Mesenchymal stem cell (in vitro differentiated cells and primary cell): ENCODE measurements at places on chromosomes 7 and 10.

DNA sequence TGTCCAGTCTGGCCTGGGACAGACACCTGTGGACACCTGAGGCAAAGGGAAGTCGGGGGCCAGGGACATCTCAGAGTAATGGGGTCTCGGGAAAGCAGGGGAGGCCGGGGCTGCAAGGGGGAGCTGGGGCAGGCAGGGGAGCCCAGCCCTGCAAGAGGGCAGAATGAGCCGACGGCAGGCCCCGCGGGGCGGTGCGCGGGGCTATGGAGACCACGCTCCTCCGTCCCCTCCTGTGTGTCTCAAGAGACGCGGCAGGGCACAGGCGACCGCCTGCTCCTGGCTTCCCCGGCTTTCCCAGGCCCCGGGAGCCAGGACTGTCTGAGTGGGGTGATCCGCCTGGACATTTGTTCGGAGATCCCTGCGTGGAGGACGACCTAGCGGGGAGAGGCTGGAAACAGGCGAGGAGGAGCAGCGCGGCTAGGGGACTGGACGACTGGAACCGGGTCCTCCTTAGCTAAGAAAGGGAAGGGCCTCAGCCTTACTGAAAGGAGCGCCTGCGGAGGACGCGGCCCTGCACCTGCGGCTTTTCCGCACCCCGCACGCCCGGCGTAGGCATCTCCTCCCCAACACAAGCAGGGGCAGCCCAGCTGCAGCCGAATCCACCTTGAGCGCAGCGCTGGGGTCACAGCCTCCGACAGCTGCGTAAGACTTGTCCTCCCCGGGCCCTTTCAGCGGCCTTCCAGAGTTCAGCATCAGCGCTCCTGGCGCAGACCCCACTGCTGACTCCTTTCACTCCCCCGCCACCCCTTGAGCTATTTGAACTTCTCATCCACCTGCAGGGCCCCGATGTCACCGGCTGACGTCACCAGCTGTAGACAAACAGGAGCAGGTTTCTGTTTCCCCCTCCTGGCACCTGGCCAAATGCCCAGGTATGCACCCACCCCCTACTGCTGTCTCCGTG, 176.4 kb downstream of the ZNF248 start:
- DNase-seq, result no peak

GRCh38 chr7:80463272-80463920, 48.5 kb downstream of the GNAT3 start:
- DNase-seq, result peak; percentile 27

GRCh38 chr10:16856567-16856966, 39.3 kb upstream of the RSU1 start:
- DNase-seq, result peak; percentile 63

- no peak for DNase-seq
Observed at GRCh38 chr7:120353171-120353570, 80.2 kb downstream of the KCND2 start.

GRCh38 chr10:6388261-6388893, 185.6 kb downstream of the PFKFB3 start:
- no peak for DNase-seq

GRCh38 chr7:10483671-10484070, 490.0 kb upstream of the PHF14 start:
- DNase-seq, result peak; percentile 7

GRCh38 chr7:82057476-82057875, 287.6 kb upstream of the HGF start:
- DNase-seq, result no peak

DNA sequence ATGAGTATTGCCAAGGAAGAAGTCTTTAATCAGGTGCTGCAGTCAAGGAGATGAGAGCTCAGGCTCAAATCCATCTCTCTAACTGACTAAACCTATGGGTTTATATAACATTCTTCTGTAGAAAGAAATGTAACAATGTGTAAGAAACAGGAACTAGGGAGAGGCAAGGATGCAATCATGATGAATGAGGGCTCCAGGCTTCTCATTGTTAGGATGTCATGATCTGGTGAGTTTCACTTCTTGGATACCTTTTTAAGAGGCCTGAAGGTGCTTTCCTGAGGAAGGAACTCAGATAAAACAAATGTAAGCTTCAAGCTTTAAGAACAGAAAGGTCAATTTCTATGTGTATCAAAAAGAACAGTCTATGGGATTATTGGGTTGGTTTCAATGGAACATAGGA, 30.8 kb upstream of the SCIN start:
- no peak for DNase-seq

DNA sequence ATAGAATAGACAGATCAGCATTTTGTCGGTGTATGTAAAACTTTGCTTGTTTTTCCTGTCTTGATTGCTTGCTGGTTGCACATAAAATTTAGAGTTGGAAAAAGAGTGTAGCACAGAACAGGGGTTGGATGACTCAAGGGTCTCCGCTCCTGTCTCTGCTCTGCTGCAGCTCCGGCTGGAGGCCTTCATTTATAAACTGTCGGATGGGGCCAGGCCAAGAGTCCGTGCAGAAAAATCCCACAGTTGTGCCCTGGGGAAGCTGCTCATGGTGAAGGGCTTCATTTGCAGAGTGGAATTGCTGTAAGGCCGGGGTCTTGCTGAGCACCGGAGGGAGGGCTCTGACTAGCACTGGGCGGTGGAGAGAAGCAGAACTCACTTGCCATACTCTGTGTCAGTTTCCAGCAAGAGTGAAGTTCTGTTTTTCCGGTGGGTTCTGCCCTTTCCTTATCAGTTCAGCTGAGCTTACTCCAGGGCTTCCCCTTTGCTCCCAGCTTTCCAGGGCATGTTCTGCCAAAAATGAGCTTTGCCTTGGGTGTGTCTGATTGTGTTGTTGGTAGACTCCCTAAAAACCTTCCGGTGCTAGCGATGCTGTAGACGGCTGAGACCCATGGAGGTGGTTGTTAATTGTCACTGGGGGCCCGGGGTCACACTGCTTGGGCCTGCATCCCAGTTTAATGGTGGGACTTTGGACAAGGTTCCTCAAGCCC, 67.2 kb downstream of the CAMK1D start:
- DNase-seq, result peak; percentile 47

- no peak for DNase-seq
Observed at GRCh38 chr7:105707967-105708762, 126.9 kb upstream of the EFCAB10 start.

DNA sequence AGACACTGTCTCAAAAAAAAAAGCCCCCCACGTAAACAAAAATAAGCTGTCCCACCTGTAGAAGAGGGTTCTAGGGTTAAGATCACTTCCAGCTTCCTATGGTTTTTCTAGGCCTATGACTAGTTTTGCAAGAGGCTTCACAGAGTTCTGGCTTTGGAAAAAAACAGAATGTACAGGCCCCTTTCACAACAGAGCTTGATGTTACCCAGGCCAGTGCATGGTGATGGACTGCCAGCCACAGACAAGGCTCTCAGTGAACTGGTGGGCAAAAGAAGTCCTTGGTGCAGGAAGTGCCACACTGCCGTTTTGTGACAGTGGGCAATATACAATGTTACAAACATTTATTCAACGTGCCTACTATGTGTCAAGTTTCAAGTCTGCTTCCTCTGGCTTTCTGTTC, 18.3 kb upstream of the EFCAB10 start:
- no peak for DNase-seq

DNA sequence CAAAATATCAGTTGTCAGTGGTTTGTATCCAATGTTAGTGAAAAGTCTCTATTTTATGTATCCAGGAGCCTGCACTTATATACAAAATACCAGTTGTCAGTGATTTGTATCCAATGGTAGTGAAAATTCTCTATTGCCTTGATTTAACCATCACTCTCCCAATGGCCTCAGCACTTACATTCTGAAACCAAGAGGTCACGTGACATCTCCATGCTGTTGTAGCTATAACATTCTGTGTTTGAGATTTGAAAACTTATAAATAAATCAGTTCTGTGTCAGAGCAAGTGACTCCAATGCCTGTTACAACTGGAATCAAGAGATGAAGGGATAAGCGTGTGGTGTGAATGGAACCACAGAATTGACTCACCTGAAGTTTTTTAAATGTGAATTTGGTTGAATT, 30.6 kb upstream of the GATA3 start:
- no peak for DNase-seq

DNA sequence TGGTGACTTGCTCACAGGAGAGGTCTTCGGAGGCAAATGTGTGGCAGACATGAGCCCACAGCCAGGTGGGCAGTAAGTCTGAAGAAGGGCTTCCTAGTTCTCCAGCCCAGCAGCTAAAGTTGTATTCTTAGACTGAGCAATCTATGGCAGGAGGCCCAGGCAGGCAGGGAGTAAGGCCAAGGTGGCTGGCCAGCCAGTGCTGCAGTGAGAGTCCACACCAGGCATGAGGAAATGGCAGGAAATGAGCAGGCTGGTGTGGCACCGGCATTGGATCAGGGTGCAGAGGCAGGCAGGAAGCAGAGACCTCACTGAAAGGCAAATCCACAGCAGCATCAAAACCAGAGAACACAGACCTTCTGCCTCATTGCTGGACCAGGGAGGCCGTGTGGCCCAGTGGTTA, 84.6 kb upstream of the PDE1C start:
- no peak for DNase-seq

DNA sequence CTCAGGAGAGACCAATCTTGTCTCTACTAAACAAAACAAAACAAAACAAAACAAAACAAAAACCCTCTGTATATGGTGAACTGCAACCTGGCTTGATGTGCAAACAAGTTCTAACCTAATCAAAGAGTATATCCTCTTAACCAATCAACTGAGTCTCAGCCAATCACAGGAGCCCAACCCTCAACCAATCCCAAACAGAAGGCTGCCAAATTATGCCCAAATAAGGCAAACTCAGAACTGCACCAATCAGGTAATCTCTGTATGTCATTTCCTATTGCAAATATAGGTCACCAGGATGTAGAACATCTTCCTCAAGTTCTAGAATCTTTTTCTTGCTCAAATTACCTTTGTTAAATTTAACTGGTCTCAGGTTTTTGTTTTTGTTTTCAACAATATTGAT, 5.2 kb downstream of the FAM133B start:
- DNase-seq, result no peak

DNA sequence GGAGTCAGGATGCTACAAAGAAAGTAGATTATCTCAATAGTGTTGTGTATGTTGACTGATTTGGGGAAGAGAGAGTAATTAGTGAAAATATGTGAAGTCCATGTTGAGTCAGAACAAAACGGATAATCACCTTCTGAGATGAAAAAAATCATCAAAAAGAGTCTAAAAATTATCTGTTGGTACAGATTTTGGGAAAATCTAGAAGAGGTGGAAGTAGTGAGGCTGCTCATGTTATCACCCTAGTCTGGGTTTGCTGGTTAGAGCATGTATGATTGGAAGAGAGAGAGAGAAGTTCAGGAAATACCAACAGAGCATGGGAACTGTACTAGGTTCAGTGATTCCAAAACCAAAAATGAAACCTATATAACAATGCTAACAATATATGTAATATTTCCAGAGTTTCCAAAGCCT, 12.3 kb downstream of the RPA3 start:
- no peak for DNase-seq

- no peak for DNase-seq
Observed at GRCh38 chr10:52762088-52762487, 10.5 kb downstream of the MBL2 start.

DNA sequence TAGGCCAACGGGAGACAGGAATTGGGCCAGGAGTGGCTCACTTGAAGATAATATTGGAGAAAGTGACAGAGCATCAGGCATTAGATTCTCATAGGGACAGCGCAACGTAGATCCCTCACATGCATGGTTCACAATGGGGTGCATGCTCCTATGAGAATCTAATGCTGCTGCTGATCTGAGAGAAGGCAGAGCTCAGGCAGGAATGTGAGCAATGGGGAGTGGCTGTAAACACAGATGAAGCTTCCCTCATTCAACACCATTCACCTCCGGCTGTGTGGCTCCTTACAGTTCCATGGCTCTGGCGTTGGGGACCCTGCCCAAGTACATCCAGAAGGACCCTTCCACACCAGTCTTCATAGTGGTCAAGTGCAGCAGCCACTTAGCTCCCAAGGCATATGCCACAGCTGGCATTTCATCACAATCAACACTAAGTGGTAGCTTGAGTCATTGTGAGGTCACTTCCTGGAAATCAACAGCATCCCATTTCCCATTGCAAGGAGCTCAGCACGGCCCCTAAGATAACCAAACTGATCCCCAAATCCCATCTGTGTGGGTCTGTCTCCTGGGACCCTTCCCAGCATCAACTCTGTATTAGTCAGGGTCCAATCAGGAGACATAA, 174.5 kb downstream of the TPST1 start:
- DNase-seq, result peak; percentile 77

GRCh38 chr10:81708929-81709328, 166.1 kb upstream of the NRG3 start:
- DNase-seq, result no peak

- DNase-seq, result no peak
Observed at GRCh38 chr7:111535142-111535870, 27.0 kb downstream of the IMMP2L start.

GRCh38 chr7:98199131-98199530, 12.1 kb upstream of the BHLHA15 start:
- peak; percentile 11 for DNase-seq

DNA sequence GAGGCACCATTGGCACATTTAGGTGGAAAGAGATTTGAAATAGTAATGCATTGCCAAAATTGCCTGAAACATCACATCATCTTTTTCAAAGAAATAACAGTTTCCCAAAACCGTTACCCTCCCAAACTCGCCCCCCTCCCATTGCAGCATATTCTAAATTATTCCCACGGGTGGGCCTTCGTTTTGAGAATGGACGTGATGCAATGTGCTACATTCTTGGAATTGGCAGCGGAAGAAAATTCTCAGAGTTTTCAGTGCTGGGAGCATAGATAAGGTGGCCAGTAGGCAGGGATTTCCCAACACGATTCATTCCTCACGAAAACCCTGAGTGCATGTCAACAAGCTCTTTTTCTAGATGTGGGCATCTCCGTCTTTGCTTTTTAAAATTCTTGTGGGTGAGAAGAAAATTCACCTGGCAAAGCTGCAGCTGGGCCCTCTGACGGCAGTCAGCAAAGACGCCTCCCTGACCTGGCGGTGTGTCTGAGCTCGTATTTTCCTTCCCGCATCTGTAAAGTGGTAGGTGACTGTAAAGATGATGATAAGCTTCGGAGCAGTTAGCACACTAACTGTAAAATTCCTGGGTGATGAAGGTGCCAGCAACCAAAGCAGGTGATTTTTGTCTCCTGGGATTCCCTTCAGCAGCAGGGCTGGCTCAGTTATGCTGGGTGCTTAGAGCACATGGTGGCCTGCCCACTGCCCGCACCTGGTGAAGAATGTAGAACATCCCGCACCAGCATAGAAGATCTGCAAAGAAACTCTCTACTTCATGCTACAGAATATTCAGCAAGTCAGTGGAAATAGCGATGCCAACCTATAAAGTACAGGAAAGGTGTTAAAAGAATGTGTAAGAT, 141.9 kb upstream of the KLF6 start:
- no peak for DNase-seq

DNA sequence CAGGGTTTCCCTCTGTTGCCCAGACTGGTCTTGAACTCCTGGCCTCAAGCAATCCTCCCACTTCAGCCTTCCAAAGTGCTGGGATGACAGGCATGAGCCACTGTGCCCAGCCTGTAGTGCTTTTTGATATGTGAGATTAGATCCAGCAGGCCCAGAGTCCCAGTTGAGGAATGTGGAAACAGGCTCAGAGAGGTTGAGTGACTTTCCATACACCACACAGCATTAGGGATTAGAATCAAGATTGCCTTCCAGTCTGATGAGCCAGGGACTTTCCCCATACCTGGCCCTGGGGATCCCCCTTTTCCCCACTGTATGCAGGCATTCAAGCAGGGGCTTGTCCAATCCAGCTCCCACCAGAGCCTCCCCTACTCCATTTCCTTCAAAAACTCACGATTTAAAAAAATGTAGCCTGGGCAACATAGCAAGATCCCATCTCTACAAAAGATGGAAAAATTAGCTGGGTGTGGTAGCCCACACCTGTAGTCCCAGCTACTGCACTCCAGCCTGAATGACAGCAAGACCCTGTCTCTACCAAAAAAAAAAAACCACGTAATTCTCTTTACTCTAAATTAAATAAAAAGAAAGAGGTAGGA, 75.0 kb upstream of the GTF2I start:
- DNase-seq, result no peak
